ENCODE measurements at places on chromosomes 13 and 19.

- no peak for DNase-seq
These were observed 28.7 kb upstream of the FRY start for GRCh38 chr13:32002873-32003272.

GRCh38 chr13:39415008-39415802 lies 187.8 kb downstream of the LHFPL6 start:
- peak; percentile 57 for DNase-seq

DNA sequence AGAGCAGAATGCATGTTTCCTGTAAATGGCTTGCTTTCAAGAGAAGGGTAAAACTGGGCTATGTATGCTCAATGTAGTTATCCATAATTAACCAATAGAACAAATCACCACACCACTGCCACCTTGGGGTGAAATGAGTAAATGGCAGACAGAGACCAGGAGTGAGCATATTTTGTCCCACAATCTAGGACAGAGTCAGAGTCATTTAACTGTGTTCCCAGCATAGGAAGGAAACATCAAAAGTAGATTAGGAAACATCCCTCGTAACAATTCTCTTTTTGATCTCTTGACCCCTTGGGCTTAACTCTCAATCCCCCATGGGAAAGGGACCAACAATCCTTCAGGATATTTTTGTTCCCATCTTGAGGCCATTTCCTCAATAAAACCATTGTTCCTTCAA lies 224.8 kb downstream of the NHLRC3 start:
- peak; percentile 55 for DNase-seq

- DNase-seq: peak; percentile 34
These were observed 173.8 kb upstream of the SOX1 start for GRCh38 chr13:111893071-111893606.

- DNase-seq: no peak
These were observed 1356.6 kb downstream of the SLITRK5 start for GRCh38 chr13:89027694-89028306.

DNA sequence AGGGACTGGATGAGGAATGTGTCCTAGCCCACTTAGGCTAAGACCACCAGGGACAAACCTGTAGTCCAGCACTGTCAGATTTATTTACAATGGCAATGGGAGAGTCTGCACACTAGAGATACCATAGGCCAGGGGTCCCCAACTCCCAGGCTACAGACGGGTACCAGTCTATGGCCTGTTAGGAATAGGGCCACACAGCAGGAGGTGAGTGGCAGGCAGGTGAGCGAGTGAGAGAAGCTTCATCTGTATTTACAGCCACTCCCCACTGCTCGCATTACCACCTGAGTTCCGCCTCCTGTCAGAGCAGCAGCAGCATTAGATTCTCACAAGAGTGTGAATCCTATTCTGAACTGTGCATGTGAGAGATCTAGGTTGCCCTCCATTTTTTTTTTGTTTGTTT lies 2.4 kb downstream of the THAP8 start:
- no peak for DNase-seq

DNA sequence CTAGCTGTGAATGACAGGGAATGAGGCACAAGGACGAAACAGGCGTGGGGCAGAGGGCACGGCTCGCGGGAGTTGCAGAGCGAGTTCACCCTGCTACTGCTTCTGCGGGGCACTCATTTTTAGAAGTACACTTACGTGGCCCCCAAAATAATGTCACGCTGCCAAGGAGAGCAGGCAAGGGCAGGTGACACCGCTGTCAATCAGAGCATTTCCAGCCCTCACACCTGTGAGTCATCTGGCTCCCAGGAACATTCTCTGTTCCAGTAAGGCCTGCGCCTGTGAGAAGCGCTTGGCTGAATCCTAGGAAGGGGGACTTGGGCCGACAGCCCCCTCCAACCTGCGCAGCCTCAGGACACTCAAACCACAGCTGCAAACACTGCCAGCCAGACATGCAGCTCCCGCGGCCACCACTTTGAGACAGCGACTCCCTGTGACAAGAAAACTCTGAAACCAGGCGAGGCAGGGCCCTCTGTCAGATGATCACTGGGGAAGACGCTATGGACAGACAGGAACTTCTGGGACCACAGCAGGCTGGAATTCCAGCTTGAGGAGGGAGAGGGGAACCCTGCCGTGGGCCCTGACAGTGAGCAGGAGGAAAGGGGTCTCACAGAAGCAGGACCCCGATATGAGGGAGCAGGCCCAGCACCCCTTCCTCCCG lies 12.7 kb downstream of the DOT1L start:
- DNase-seq: no peak

- DNase-seq: no peak
These were observed 26.3 kb upstream of the UQCRFS1 start for GRCh38 chr19:29239213-29239776.

- DNase-seq: no peak
These were observed 9.1 kb downstream of the KL start for GRCh38 chr13:33025220-33025744.
